Cortex of kidney (tissue), 1 donor: ENCODE measurements at places on chromosomes 6 and 20.

- no peak for DNase-seq
Observed at GRCh38 chr20:22438926-22439325, 145.4 kb downstream of the FOXA2 start.

DNA sequence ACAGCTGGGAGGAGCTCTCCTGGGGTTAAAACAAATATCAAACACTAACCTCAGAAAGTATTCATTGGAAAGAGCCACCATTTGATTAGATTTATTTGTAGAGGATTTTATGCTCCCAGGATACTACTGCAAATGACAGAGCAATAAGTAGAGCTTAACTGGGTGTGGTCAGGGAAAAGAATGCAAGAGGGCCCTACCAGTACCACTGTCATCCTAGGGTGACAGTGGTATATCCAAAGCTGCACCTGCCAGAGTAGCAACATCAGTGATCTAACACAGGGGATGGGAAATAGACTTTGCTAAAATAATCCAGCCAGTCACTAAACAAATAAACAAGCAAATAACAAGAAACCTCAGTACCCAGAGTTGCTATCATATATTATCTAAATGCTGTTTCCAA is 29.7 kb downstream of the ERGIC3 start:
- no peak for DNase-seq

GRCh38 chr20:17890330-17890729 is 78.3 kb downstream of the SNX5 start:
- no peak for DNase-seq

DNA sequence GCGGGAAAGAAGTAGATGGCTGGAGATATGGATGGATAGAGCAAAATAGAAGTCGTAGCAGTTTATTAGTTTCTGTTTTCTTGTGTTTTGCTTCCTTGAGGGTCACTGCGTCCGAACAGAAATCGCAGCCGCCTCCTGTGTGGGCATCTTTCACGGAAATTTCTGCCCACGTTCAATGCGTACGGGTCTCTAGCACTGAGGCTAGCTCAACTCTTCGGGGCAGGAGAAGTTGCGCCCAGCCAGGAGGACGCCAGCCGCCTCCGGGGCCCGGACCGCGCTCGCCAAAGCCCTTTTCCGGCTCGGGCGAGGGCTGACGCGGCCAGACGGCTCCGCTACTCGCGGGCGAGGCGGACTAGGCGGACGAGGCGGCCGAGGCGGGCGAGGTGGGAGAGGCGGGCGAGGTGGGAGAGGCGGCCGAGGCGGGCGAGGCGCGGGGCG is 814 bp downstream of the TFAP2B start:
- DNase-seq = no peak

- no peak for DNase-seq
Observed at GRCh38 chr6:163386329-163386908, 28.1 kb upstream of the QKI start.

GRCh38 chr20:8435285-8436035 is 303.4 kb downstream of the PLCB1 start:
- no peak for DNase-seq

DNA sequence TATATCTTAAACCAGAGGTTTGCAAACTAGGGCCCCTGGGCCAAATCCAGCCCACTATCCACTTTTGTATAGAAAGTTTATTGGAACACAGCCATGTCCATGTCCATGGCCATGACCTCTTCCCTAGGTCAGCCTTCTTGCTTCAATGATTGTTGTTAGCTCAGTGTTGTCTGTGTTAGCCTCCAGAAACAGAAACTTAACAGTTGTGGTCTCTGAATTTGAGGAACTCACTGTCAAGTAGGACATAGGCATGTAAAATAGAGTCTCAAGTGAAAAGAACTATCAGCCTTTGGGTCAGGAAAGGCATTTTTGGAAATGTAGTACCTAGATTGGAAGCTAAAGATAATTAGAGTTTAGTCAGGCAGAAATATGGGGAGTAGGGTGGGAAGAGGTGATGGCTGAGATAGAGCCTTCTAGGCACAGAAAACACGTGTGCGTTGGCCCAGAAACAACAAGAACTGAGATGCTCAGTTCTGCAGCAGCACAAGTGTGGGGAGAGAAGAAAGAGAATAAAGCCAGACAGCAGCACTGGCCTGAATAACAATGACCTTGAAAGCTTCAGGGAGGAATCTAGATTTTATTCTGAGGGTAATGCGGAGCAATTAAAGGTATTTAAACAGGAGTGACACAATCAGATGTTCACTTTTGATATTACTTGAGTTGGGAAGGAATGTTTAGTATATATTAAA is 87.0 kb upstream of the OLIG3 start:
- no peak for DNase-seq

GRCh38 chr20:56628015-56628872 is 862 bp upstream of the TFAP2C start:
- DNase-seq = no peak

DNA sequence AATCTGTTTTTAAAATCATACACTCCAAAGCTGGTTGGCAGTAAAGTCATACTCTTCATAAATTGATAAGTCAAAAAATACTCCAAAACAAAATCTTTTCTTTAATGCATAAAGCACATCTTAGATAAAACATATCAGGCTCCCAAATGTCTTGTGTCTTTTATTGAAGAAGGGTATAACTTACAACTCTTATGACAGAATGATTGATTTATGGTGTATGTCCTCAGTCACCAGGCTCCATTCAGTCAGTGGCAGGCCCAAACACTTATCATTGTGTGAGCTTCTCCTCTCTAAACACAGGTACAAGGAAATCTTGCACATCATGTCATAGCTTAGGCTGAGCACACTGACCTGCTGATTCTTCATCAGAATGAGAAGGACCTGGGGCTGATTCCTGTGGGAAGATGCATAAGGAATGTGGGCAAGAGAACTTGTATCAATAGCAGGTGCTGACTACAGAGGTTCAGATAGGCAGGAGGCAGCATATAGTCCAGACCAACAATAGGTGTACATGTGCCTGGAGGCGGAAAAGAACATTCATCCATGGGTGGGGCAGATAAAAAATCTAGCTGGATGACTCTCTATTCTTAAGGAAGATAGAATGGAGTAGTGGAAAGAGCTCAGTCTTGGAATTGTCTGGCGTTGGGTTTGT is 1.9 kb downstream of the CALHM5 start:
- DNase-seq = no peak

- no peak for DNase-seq
Observed at GRCh38 chr20:62716198-62716940, 7.7 kb downstream of the NTSR1 start.

GRCh38 chr6:113340371-113340770 is 516.8 kb upstream of the MARCKS start:
- no peak for DNase-seq
